ENCODE measurements at places on chromosomes 2 and 18. TPM values are rescaled to one million over a fixed set of nuclear protein-coding genes. Genes with fewer than 3 reads are reported as not detected.

- no peak for DNase-seq
Observed at GRCh38 chr2:99238599-99238998, 16.9 kb downstream of the LYG2 start.

- peak; percentile 22 for DNase-seq
Observed at GRCh38 chr2:56184500-56185011, 766 bp downstream of the CCDC85A start.

- DNase-seq = no peak
Observed at GRCh38 chr2:236985761-236986339, 99.8 kb upstream of the COPS8 start.

DNA sequence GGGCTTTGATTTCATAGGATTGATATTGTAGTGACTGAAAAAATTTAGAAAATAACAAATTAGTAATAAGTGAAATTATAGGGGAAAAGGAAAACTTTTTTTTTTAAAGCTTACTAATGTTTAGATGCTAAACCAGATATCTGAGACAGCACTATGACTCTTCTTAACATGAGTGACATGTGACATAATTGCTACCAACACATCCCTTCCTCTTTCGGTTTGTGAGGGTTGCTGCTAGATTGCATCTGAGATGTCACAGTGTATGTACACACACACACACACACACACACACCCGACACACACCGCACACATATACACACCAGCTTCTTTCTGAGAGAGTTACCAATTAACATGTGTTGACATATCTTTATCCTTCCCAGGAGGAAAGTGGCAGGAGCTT is 18.0 kb downstream of the RAPGEF4 start:
- no peak for DNase-seq

CD226 gene
- 2.9 TPM for total RNA-seq

DNA sequence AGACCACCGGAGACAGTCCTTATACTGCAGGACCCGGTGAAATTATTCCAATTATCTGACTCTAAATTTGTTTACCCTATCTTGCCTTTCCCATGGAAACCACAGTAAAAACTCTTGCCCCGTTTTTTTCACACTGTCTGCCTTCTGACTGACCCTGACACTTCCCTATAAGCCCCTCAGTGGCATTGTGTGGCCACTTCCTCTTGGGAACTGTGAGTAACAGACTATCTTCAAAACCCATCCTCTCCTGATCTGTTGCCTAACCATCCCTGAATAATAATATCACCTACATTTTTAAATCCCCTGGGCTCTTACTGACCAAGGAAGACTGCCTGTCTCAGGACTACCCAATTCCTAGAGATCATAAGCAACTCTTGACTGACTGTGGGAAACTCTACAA is 42.6 kb upstream of the RNF152 start:
- no peak for DNase-seq

- DNase-seq = no peak
Observed at GRCh38 chr2:144402251-144402650, 117.7 kb downstream of the ZEB2 start.

DNA sequence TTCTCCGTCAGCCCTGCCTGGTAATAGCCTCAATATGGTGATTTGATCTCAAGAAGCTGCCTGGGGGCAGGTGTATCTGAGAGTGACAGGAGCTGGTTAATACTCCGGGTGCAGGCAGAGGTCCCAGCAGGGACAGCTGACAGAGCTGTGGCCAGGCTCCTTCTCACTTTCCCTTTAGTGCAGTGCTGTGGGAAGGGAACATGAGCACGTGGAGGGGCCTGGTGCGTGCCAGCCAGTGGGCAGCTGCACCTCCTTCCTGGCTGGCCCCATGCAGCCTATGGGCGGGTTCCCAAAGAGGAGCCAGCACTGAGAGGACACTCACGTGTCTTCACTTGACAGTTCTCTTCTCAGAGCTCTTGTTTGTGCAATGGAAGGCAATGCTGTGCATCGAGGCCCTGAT is 9.1 kb downstream of the CNNM4 start:
- DNase-seq = no peak

- no peak for DNase-seq
Observed at GRCh38 chr2:230902180-230902899, 22.7 kb downstream of the GPR55 start.

GRCh38 chr2:102768892-102769291 is 7.1 kb downstream of the TMEM182 start:
- DNase-seq = no peak

- DNase-seq = no peak
Observed at GRCh38 chr18:68467957-68468356, 247.0 kb downstream of the TMX3 start.

GRCh38 chr2:39099870-39100728 is 20.8 kb downstream of the SOS1 start:
- no peak for DNase-seq

ZSWIM2 gene
- total RNA-seq = not detected

- DNase-seq = no peak
Observed at GRCh38 chr2:176398243-176399073, 129.2 kb downstream of the MTX2 start.

GRCh38 chr2:127721311-127721977 is 20.1 kb downstream of the SFT2D3 start:
- no peak for DNase-seq

PCARE gene
- not detected for total RNA-seq

RAB6D gene
- total RNA-seq = not detected

Measured in uterus (tissue), 4 donors.